ENCODE measurements at places on chromosomes 3 and 15.
A peak's percentile ranks its signal among the peaks of the same experiment; 100 is the strongest.

DNA sequence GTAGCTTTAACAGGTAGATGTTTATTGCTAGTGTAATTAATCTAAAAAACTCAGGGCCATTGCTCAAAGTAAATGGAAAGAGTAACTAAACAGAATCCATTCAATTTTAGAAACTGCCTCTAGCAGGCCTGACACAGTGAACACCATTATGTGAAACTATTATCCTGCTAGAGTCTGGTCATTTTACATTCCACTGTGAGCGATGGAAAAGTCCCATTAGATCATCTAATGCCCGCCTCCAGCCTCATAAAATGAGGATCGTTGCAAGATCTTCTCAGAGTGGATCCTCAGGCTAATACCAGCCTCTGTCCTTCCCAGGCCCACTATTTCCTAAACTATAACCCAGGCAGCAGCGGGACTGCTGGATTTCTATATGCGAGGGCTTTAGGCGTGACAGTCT is 107.7 kb downstream of the WDR76 start:
- no peak for DNase-seq

DNA sequence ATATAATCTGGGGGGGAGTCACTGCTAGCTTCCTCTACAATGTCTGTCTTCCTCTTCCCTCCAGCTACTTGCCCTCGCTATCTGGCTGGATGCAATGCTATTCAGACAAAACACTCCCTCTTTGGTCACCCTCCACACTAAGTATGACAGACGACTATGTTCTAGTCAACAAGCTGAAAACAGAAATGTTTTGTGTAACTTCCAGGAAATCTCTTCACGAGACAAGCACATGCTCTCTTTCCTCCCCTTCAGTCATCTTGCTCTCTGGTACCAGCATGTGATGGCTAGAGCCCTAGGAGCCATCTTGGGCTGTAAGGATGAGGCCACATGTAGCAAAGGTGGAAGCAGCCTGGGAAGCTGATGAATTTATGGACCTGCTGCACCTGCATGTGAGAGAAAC is 151.3 kb downstream of the ARRDC4 start:
- no peak for DNase-seq

- no peak for DNase-seq
Measured at GRCh38 chr3:58485801-58486435, 6.0 kb upstream of the KCTD6 start.

DNA sequence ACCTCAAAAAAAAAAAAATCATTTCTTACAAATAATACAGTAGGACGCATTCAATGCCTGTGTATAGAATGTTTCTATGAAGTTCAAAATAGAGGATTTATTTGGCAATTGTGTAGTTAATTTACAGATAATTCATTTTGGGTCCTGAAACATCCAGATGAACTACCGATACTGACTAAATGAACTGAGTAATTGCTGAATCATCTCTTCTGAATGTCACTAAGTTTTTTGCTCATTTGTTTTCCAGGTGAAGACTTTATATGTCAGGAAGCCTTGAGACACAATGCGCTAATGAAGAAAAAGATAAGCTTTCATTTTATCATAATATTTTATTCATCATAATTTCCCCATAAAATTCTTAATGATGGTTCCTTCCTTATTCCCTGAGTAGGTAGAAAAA is 39.7 kb downstream of the PCOLCE2 start:
- DNase-seq: no peak

- no peak for DNase-seq
Measured at GRCh38 chr15:41610048-41610447, 50.2 kb upstream of the MGA start.

DNA sequence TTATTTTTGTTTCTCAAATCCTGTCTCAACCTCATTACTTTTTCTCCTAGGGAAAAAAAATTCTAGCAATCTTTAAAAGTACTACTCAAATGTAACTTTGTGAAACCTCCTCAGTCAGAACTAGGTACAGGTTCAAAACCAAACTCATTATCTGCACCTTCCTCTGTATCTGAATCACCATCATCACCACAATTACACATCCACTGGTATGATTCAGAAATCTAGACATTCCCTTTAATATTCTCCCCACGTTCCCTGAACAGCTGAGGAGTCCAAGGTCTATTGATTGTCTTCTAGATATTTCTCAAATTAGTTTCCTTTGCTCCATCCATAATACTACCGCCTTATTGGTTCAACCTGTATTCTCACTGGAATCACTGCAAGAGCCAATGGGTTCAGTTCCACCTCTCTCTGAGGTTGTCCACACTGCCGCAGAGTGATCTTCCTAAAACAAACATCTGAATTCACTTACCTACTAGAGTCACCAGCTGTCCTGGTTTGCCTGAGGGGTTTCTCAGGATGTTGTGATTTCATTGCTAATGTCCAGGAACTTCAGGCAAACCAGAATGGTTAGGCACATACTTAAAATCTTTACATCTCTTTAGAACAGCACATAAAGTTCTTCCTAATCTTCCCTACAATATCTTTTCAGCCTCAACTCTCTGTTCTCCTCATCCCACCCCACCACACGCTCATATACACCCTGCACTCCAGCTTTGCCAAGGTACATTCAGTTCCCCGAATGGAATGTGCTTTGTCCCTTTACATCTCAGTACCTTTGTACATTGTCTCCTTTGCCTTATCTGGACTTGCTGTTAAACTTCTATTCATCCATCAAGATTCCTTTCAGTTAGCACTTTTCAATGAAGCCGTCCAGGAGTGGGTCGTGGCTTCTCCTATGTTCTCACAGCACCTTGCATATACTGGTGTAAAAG is 24.2 kb downstream of the ATP13A4 start:
- no peak for DNase-seq

GRCh38 chr3:107710851-107711250 is 188.1 kb downstream of the BBX start:
- no peak for DNase-seq

DNA sequence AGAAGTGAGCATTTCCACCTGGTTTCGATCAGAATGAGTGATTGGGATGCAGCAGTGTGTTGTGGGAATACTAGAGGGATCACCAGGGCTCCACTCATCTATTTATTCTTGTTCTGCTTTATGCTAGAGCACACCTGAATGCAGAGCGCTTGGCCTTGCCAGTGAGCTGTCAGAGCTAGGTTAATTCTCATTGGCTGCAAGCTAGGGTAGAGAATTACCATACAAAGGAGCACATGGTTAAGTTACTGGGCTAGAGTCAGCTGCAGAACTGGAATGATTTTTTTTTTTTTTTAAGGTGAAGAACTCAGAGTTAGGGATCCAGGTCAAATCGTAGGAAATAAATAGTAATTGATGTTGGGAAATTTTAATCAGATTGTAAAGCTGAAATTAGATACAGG is 8.8 kb downstream of the EIF2AK4 start:
- no peak for DNase-seq

GRCh38 chr3:128419311-128419710 is 47.4 kb downstream of the DNAJB8 start:
- DNase-seq: no peak

DNA sequence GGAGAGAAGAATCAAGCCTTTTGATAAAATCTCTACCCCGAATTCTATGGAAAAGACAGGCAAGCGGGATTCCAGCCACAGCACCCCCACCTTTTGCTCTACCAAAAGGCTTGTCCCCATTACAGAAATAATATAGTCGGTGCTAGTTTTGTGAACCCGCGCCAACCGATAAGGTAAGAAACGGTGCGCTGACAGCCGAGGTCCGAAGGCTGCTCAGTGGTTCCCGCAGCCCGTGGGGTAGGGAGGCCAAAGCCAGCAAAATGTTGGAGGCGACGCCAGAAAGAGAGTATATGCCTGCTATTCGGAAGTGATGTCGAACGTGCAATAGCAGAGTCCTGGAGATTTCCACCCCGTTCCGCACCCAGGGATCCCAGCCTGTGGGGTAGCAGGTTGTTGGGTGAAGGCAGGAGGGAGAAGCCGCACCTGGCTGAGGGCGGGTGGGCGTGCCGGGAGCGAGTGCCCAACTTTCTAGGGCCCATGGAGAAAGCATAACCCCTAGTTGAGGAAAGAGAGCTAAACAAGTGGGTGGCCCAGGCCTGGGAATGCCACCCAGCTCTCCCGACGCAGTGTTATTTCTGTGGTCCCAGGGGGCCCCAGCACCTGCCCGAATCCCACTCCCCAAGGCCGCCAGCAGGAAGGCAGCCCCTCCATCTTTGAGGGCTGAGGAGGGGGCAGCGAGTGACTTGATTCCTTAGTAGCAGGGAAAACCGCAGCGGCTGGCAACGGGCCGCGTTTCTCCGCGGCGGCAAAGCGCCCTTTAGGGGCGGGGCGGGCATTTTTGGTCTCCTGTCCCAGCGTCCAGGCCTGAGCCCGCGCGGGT is 7.9 kb upstream of the SOX2 start:
- no peak for DNase-seq

DNA sequence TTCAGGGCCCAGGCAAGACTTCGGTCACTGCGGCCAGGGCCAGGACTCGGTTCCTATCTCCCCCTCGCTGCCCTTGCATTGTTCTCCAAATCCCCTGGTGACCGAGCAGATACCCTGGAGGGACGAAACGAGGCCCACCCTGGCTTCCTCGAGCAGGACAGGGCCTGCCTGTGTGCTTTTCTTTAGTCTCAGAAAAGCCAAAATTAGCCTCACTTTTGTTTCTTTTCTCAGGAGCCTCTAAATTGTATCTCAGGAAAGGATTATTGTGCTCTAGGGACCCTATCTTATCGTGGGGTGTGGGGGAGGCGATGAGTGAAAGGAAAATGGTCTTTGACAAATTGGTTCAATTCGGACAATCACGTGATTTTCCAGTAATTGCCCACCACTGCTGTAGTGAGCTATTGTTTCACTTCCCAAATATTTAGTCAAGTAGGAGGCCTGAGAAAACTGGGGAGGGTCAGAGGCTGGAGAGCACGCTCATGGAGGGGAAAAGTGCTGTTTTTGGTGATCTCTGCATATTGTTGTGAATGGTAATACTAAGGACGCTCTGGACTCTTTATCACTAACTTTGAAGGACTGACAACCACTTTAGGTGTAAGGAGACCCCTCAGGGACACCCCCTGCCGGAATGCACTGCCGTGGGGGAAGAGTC is 61.6 kb downstream of the TMEM44 start:
- DNase-seq: no peak

GRCh38 chr3:98912448-98912847 is 11.0 kb upstream of the DCBLD2 start:
- DNase-seq: no peak

- peak; percentile 18 for DNase-seq
Measured at GRCh38 chr15:74889390-74889882, 406 bp upstream of the MPI start.

DNA sequence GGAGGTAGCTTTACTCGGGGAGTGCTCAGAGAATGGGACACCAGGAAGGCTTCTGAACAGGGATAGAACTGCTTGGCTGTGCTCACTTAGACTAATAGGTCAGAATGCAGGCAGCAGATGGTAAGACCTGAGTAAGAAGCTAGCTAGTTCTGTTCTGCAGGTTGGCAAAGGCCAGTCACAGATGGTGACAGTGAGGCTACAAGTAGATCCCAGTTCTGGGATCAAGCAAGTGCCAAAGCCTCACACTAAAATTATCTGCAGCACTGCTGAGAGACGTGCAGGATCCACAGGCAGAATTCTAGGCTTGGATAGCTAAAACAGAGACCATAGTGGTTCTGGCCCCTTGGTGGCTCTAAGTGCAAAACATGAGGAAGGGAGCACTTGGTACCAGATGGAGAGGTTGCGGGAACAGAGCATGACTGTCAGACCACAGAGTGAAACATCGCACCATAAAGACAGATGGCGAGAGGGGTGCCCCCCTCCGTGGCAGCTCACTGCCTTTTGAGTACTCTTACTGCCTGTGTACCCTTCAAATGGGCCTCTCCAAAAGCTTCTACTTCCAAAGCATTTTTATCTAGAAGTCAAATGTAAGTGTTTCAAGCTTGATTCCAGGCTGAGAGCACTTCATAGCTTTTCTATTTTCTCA is 3.6 kb upstream of the GLCE start:
- DNase-seq: no peak

DNA sequence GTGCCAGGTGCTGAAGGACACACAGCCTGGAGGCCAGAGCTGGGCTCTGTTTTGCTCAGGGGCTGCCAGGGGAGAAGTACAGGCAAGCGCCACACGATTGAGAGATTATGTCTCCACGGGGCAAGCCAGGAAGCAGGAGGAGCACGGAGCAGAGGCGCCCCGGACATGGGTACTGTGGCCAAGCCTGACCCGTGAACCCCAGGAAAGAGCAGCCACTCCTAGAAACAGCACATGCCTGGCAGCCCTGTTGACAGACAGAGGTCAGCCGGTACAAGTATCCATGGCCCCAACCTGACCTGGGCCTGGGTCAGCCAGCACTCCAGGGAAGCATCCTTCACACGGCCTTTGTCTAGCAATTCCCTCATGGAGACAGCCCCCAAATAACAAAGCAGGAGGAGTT is 89.4 kb downstream of the ADAMTS17 start:
- DNase-seq: no peak

DNA sequence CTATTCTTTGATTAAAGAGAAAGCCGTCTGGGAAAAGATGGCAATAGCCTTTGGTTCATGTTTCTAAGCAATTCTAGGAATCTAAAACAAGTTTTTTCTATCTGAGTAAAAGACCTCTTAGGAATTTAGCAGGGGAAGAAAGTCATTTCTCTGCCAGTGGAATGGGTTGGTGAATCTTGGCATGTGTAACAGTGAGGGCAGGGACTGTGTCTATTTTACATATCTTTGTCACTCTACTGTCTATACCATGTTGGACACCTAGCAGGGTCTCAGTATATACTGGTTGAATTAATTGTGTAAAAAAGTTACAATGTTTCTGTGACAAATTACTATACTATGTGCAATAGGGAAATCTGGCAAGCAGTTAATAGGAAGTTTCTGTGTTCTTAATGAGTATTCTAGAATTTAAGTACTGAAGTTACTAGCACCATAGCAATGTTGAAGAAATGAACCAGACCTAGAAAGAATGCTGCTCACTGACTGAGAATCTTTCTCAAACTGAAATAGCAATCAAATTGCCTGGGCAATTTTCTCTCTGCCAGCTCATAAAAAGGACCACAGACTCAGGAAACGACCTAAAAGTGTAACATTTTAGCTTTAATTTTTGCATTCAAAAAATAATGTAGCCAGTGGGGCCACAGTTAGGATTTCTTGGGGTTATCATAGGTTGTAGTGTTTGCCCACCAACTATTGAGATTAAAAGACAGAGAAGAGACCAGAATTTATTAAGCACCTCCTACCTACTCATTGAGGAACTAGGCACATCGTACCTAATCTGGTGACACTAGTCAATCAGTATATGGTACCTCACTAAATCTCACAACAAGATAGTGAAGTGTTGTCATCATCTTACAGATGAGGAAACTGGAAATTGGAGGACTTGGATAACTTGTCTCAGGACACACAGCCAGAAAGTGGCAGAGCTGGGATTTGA is 56.2 kb upstream of the LEKR1 start:
- DNase-seq: no peak

DNA sequence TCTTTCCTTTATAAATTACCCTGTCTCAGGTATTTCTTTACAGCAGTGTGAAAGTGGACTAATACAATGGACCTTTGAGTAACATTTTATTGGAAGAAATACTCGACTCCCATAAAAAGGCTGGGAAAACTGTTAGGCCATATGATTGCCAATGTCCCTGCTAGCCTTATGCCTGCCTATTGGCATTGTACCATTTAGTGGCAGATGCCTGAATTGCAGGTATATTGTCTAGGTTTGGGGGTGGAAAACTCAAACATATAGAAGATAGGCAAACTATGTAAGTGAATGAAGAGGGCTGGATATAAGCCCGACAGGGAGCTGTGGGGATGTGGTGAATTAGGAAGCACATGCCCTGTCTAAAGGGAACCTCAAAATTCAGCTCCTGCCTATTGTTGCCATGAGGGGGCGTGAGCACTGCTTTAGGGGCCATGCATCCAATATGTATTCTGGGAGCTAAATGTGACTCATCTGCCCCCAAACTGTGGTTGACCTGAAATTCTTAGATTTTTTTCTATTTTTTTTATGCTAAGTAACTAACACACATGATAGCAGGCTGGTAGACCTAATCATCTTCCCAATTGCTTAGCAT is 65.2 kb upstream of the TRA2B start:
- DNase-seq: no peak
